Naive B cell (primary cell): ENCODE measurements at places on chromosomes 1 and 21.

GRCh38 chr1:51924455-51924854 is 45.9 kb upstream of the NRDC start:
- no peaks in the 10 kb centered on the region for H3K36me3 ChIP-seq
- no peak for DNase-seq
- H3K27ac ChIP-seq: no peak overlapping the region
- peaks cover 30% of the 10 kb centered on the region for H3K27me3 ChIP-seq

DNA sequence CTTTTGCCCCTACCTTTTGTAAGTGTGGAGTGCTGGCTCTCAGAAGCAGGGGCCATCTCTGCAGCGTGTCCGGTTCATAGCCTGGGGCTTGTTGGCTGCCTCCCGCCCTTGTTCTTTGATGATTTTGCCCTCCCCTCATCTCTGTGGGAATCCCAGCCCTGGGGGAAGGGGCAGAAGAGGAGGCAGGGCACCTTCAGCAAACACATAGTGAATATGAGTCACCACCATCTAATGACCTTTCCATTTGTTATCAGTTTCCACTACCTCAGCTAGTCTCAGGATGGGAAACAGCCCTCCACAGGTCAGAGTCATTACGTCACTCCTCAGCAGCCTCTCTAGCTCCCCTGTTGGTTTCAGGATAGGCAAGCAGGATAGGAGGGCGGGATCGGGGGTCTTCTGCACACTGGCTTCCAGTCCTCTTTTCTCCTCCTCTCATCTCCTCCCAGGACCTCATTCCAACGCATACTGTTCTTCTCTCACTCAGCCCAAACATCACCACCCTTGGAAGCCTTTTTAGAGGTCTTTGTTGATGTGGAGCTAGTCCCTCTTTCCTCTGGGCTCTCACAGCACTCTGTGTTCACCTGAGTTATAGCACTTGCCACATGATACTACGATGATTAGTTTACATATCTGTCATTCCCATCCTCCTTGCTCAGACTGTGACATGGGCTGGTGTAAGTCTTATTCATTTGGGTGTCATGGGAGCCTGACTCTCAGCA is 15.8 kb downstream of the GADD45A start:
- no peak for DNase-seq
- no peaks in the 10 kb centered on the region for H3K36me3 ChIP-seq
- no peaks in the 10 kb centered on the region for H3K4me1 ChIP-seq
- no peak overlapping the region for H3K27ac ChIP-seq

- H3K4me3 ChIP-seq: peak within 1 kb of the TSS; percentile 94
- peak within 1 kb of the TSS; percentile 100 for H3K27ac ChIP-seq
- peak; percentile 94 for DNase-seq
- H3K27me3 ChIP-seq: no peaks in the 10 kb centered on the region
- H3K36me3 ChIP-seq: peaks cover 3% of the 10 kb centered on the region
Measured at GRCh38 chr1:160795951-160796383, at the start of gene LY9. TSS of gene LY9 (plus strand) at chr1:160796174. CDS start at chr1:160796188, 14 bp downstream.

- H3K27ac ChIP-seq: no peak overlapping the region
- H3K27me3 ChIP-seq: peaks cover 15% of the 10 kb centered on the region
Measured at GRCh38 chr1:152190589-152190988, 31.6 kb upstream of the RPTN start.

GRCh38 chr1:27602462-27603308 is 1.3 kb downstream of the AHDC1 start:
- no peaks in the 10 kb centered on the region for H3K27me3 ChIP-seq
- peaks cover 56% of the 10 kb centered on the region for H3K4me1 ChIP-seq
- H3K4me3 ChIP-seq: peak overlapping the region; percentile 94

DNA sequence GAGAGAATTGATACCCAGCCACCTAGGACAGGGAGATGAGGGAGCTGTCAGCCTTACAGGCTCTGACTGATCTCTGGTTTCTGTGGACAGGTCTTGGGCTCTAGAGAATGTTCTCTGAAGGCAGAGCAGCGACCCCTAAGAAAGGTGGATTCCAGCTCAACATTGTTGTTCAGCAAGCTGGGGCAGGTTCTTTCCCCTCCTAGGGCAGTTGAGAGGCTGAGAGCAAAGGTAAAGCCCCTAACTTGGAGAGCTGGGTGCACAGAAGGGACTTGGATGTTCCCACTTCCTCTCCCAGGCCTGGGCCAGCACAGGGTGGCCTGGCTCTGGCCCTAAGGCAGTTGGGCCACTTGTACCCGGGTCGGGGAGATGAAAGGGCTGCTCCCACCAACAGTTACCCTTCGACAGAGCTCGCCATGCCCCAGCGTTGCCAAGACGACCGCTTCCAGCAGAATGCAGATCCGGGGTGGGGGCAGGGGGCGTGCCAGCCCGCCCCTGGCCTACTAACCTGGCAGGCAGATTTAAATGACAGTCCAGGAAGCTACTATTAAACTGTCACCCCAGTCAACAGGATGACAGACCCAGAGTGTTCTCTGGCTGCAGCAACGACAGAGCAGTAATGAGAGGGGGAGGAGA is 31.6 kb downstream of the LRP8 start:
- H3K4me3 ChIP-seq: no peak overlapping the region
- DNase-seq: no peak
- no peak overlapping the region for H3K27ac ChIP-seq
- no peaks in the 10 kb centered on the region for H3K36me3 ChIP-seq

DNA sequence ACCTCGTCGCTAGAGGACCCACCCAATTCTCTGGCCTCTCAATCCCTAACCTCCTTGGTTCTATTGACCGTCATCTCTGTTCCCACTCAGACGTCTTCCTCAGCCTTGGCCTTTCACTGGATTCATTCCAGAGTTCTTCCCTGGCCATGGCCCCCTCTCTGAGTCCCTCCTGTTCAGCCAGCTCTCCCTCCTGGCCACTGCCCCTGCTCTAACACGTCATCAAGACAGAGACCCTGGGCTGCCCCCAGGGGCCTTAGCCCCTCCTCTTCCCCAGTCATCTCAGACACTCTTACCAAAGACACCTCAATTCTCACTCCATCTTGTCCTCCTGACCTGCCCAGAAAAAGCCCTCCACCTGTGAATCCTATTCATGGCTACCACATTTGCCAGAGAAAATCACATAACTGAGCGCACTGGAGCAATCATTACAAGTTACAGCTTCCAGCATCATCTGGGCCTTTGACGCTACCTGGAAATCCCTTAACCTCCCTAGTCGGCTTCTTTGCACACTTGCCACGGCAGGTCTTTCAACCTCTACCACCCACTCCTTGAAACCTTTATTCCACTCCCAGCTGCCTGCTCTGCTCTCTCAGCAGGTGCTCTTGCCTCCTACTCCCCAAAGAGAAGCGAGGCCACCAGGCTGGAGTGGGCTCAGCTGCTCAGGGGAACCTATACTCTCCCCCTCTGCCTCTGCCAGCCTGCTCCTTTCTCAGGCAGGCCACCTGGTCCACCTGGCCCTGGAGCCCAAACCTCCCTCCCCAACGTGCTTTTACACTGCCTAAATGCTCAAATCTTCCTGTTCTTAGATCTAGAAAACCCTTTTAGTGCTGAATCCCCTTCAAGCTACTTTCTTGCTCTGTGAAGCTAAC is 14.0 kb downstream of the DCST2 start:
- no peak for DNase-seq
- H3K4me1 ChIP-seq: peaks cover 41% of the 10 kb centered on the region
- H3K4me3 ChIP-seq: peak overlapping the region; percentile 59

DNA sequence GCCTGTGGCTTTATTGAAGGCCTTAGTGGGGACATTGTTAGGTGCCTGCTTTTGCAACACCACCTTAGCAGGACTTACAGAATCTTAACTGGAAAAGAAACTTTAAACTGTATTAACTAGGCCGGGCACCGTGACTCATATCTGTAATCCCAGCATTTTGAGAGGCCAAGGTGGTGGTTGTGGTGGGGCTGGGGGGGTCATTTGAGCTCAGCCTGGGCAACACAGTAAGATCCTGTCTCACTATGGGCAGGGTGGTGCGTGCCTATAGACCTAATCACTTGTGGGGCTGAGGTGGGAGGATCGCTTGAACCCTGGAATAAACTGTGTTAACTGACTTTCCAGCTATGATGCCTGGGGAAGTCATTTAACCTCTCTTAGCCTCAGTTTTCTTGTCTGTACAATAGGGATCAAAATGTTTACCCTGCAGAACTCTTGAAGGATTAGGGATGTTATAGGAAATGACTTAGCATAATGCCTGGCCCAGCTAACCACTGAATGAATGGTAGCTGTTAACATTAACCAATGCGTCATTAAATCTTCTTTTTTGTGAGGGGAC is 39.5 kb downstream of the IER5 start:
- H3K27ac ChIP-seq: peak overlapping the region; percentile 91
- peak overlapping the region; percentile 87 for H3K4me3 ChIP-seq
- DNase-seq: no peak

DNA sequence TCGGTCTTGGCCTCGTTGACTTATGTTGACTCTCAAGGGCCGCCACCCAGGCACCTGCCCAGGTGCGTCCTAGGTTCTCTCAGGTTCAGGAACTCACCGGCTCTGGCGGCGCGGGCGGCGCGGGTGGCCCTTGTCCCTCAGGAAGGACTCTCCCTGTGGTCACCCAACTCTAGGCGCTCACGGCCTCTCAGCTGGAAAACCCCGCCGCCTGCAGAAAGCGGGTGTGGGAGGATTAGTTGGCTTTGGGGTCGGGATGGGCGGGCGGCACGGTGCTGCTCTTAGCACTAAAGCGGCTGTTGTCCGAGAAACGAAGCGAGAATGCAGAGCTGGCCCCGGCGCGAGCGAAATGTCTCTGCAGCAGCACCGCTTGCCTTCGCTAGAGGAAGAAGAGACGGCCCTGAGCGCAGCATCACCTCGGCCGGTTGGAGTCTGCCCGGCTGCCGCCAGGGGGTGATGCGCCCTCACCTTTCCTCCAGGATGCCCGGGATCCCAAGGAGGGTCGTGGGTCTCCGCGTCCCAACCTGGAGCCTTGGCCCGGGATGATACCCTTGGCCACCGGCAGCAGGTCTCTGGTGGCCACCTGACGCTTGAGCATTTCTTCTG is 8.1 kb upstream of the TADA1 start:
- H3K4me1 ChIP-seq: peaks cover 5% of the 10 kb centered on the region
- H3K4me3 ChIP-seq: peak overlapping the region; percentile 12
- no peak overlapping the region for H3K27ac ChIP-seq
- peak; percentile 36 for DNase-seq
- no peaks in the 10 kb centered on the region for H3K36me3 ChIP-seq

- H3K4me1 ChIP-seq: peaks cover 19% of the 10 kb centered on the region
- peak overlapping the region; percentile 21 for H3K27ac ChIP-seq
- peak overlapping the region; percentile 72 for H3K4me3 ChIP-seq
- DNase-seq: peak; percentile 49
- no peaks in the 10 kb centered on the region for H3K36me3 ChIP-seq
Measured at GRCh38 chr21:42198929-42199867, 19.7 kb upstream of the ABCG1 start.

GRCh38 chr1:183989078-183989577 is 48.4 kb downstream of the COLGALT2 start:
- peaks cover 6% of the 10 kb centered on the region for H3K27me3 ChIP-seq
- no peak for DNase-seq
- H3K4me1 ChIP-seq: no peaks in the 10 kb centered on the region
- H3K36me3 ChIP-seq: no peaks in the 10 kb centered on the region
- no peak overlapping the region for H3K4me3 ChIP-seq

GRCh38 chr1:94105957-94106529 is 14.9 kb downstream of the ABCA4 start:
- DNase-seq: no peak
- no peaks in the 10 kb centered on the region for H3K36me3 ChIP-seq
- peaks cover 51% of the 10 kb centered on the region for H3K27me3 ChIP-seq
- no peak overlapping the region for H3K4me3 ChIP-seq
- H3K27ac ChIP-seq: no peak overlapping the region
- H3K4me1 ChIP-seq: no peaks in the 10 kb centered on the region

GRCh38 chr21:19405326-19405725 is 1001.7 kb upstream of the TMPRSS15 start:
- H3K4me3 ChIP-seq: no peak overlapping the region
- no peaks in the 10 kb centered on the region for H3K36me3 ChIP-seq
- H3K4me1 ChIP-seq: no peaks in the 10 kb centered on the region
- no peaks in the 10 kb centered on the region for H3K27me3 ChIP-seq

GRCh38 chr1:208318150-208318734 is 74.1 kb upstream of the PLXNA2 start:
- H3K27me3 ChIP-seq: peaks cover 14% of the 10 kb centered on the region
- no peaks in the 10 kb centered on the region for H3K36me3 ChIP-seq
- H3K4me3 ChIP-seq: no peak overlapping the region
- H3K27ac ChIP-seq: no peak overlapping the region
- DNase-seq: no peak
- H3K4me1 ChIP-seq: no peaks in the 10 kb centered on the region

DNA sequence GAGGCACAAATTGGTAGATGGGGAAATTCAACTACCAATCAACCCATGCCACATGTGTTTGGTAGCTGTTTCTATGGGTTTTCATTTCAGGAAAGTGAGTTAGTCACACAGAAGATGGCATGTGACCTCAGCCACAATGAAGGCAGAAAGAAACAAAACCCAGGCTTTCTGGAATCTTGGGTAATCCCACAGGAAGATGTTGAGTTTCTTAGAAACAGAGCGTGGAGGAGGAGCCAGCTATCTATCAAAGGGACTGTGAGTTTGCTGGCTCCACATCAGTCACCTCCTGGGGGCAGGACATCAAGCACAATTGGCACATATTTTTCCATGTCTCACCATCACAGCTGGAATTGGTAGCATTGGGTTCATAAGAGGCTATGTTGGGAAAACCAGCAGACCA is 188.9 kb upstream of the PLXNA2 start:
- H3K4me3 ChIP-seq: no peak overlapping the region
- H3K27me3 ChIP-seq: no peaks in the 10 kb centered on the region

DNA sequence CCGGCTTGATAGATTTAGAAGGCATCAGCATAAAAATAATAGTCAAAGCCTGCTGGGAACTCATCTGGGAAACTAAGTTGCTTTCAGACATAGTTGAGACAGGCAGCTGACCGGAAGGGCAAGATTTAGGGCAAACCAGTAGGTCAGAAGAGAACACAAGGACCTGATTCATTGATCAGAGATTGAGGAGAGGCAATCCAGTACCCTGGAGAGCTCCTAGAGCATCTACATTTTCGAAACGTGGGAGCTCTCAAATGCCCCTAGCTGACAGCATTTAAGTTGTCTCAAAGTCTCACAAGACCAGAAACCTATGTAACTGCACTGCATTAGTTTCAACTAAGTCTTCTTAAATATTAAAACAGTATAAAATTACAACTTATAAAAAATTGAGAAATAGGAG is 22.9 kb upstream of the MTF2 start:
- H3K27ac ChIP-seq: no peak overlapping the region
- H3K36me3 ChIP-seq: no peaks in the 10 kb centered on the region
- no peak for DNase-seq
- no peaks in the 10 kb centered on the region for H3K4me1 ChIP-seq
- H3K27me3 ChIP-seq: peaks cover 13% of the 10 kb centered on the region
- H3K4me3 ChIP-seq: no peak overlapping the region
